ENCODE measurements at places on chromosomes 4 and X.

GRCh38 chr4:144104509-144105130 is 35.9 kb downstream of the GYPA start:
- DNase-seq = no peak

DNA sequence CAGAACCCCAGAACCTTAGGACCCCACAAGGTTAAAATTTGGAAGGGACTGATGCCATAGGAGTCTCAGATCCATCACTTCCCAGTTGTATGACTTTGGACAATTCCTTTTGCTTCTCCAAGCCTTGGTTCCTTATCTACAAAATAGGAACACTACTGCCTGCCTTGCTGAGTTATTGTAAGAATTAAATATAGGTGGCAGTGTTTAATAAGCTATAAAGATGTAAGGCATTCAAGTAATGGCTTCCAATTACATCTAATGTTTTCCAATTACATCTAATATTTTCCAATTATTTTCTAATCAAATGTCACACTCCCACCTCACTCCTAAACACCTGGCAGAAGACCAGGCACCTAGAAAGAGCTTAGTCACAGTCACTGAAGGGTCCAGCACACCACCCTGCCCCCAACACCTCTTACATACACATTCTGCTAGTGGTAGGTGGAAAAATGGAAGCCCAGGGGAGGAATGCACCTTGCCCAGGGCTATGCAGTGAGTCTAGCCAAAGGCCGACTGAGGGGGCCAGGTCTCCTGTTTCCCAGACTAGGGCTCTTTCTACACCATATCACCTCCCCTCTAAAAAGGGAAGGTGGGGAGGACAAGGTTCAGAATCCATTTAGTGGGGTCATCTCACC is 24.5 kb upstream of the KDM5C start:
- DNase-seq = no peak

DNA sequence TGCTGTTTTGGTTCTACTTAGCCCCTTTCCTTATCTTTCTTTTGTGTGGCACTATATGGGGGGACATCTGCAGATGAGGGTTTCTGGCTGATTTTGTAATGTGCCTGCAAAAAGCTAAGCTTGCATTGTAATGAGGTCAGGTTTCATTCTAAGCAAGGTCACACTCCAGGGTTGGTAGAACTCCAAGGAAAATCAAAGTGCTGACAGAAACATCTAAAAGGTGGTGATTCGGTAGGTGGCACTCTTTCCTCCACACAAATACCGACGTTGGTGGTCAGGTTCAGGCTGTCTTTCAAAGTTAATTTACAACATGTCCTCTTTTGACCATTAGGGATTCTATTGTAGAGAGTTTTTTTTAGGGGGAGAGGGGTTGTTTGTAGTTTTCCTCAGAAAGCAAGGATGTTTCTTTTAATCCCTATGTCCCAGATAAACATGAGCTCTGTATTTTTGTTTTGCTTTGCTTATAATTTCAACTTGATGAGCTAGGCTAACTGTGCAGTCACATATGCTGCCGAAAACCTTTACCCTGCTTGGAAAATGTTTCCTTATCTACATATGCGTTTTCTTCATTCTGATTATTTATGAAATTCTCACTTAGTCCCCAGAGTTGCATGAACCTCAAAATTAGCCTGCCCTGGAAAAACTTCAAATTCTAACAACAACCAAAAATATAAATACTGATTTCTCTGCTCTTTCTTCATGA is 434.2 kb downstream of the PPARGC1A start:
- no peak for DNase-seq

GRCh38 chrX:16138108-16138427 is 14.7 kb downstream of the GRPR start:
- peak; percentile 8 for DNase-seq

- no peak for DNase-seq
These were observed 59.9 kb upstream of the SPP1 start for GRCh38 chr4:87915621-87916020.

- DNase-seq = no peak
These were observed 109.0 kb downstream of the ATP11C start for GRCh38 chrX:139823806-139824205.

DNA sequence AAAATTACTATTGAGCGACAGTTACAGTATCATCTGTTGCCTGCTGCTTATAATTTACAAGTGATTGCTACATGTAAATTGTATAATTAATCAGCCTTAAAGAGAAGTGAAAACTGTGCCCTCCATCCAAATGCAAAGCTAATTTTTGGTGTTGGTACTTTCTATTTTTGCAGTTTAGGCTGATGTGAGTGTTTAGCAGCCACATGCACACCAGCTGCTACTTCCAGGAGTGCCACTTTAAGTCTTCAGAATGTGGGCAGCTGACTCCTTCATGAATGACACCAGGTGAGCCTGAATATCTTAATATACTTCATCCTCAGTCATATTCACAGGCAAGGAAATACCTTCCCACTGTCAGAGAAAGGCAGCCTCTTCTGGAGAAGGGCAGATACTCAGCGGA is 149.8 kb upstream of the RASGEF1B start:
- peak; percentile 10 for DNase-seq

DNA sequence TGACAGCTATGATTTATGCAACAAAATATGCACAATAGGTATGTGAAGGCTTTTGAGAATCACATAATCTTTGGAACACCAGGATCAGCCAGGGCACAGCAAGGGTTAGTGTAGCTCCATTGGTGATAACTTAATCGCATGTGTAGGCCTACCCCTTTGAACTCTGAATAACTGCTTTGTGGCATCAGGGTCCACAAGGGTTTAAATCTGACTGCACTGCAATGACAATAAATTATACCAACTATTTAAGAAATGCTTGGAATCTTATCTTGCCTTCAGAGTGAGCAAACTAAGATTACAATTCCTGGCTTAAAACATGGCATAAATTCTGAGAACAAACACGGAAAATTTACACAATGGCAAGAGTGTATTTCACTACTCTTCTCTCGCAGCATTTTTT is 245.8 kb downstream of the FBXO8 start:
- no peak for DNase-seq
